ENCODE measurements at places on chromosomes 7 and 10.

- DNase-seq: no peak
Measured at GRCh38 chr10:105352827-105353226, 711.7 kb downstream of the SORCS3 start.

DNA sequence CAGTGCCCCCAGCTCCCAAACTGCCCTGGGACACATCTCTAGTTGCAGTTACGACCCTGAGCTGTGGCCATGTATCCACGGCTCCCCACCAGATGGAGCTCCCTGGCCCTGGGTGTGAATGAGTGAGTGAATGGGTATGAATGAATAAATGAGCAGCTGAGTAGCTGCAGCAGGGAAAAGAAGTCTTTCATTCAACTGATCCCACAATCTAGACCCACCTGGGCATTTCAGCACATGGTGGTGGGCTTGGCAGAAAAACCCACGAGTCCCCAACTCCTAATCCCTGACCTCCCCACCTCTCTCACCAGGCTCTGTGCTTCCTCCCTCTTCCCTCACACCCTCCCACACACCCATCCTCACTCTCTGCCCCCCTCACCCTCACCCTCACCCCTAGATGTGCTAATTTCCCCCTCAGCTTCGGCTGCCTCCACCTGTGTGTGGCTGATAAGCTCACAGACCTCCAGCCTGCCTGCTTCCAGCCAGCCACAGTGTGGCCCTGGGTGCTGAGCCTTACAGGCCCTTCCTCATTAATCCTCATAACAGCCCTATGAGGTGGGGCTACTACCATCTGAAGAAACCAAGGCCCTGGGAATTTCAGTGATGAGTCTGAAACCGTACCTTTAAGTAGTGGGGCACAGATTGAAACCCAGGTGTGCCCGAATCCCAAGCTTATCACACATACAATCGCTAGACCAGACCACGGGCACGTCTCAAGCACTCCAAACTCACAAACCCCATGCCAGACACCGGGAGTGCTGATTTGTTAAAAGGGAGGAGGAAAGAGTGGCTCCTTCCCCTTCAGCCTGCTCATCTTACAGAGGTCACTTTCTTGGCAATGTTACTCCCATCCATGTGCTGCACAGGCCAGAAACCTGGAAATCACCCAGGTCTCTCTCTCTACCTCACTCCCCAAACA lies 2.2 kb upstream of the ATP6V1F start:
- DNase-seq: peak; percentile 24

- DNase-seq: no peak
Measured at GRCh38 chr10:35542303-35542702, 62.8 kb upstream of the GJD4 start.

- no peak for DNase-seq
Measured at GRCh38 chr10:43209074-43209455, 57.8 kb downstream of the RASGEF1A start.

DNA sequence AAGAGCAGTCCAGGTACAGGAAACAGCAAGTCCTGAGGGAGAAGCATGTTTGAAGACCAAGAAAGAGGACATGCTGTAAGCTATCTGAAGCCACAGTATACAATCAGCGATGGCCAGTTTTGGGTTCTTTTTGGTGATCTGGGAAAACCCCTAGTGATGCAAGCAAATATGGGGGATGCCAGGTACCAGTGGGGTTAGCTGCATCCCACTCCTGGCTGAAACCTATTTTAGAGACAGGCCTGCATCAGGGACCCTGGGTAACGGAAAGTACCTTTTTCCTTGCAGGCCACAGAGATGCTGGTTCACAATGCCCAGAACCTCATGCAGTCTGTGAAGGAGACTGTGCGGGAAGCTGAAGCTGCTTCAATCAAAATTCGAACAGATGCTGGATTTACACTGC lies 32.9 kb downstream of the AP3M1 start:
- no peak for DNase-seq

GRCh38 chr7:149422914-149423301 lies 38.0 kb downstream of the ZNF777 start:
- no peak for DNase-seq

DNA sequence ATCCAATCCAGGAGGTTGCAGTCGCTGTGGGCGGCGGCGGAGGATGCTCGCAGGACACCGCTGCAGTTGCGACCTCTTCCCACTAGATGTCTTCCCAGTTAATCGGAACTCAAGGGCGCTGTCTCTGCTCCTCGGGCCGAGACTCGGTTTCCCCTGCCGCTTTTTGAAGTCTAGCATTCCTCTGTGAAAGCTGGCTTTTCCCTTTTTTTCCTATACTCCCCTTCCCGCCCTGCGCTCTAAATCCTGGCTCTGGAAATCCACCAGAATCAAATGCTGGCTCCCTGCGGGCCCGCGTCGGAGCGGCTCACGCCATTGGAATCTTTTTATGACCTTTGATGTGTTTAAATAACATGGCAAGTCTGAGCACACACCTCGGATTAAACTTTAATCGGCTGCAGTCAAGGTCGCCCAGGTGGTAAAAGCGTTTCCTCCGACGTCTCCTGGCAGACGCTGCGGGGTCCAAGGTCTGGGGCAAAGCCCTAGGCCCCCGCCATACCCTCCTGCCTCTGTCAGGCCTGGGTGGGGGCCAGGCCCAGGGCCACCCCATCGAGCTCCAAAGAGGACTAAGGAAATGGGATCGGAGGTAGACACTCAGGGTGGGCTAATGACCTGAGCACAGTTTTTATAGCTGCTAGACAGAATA lies 10.7 kb upstream of the HOXA13 start:
- peak; percentile 29 for DNase-seq

- DNase-seq: no peak
Measured at GRCh38 chr10:63123727-63124362, 9.3 kb upstream of the NRBF2 start.

- DNase-seq: peak; percentile 57
Measured at GRCh38 chr7:74164985-74165456, 9.1 kb upstream of the EIF4H start.

DNA sequence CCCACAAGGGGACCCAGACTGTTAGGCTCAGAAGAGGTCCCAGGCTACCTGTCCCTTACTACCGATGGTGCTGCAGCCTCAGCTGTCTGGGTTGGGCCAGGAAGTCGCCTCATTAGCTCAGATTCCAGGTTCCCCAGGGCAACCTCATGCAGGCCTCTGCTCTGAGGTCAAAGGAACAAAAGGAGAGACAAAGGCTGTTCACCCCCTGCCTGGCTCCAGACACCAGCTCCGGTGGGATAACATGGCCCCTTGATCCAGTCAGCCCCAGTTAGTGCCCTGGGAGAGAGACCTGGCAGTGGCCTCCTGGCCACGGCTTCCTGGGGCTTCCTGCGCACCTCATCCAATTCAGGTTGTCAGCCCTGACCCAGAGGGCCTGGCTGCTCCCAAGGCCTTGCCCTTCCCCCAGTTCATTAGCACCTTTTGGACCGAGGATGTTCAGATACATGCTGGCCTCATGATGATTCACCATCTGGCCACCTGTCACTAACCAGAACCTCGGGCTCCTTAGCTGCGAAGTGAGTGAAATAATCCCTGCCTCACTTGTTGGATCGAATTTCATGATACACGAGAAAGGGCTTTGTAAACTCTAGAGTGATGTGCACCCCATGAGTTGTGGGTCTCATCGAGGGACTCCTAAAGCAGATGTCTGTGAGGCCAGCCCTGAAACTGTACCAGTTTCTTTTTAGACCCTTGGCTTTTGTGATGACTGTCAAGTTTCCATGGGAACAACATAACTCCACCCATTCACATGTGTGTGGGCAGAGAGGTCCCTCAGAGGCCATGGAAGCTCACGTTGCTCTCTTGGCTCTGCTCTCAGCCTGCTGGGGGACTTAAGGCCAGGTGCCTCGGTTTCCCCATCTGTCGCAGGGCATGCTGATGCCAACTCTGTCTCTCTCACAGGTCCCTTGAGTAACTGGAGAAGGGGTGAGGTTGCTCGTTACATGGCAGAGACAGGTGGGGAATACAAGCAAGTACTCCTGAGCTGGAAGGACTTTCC lies 79.5 kb upstream of the PCBD1 start:
- DNase-seq: no peak

DNA sequence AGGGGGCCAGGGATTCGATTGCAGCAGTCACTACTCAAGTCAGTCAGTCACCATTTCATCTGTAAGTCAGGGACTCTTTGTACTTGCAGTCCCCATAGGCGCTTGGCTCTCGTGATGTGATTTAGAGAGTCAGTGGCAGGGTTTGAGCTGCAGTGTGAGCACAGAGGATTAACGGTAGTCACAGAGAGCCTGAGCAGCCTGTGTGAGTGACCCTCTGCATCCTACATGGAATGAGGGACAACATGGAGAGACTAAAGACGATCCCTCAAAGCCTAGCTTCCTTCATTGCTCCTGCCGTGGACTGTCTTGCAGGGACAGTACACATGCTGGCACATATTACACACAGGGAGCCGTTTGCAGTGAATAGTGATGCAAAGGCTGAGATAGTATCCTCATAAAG lies 56.3 kb downstream of the PRPF18 start:
- DNase-seq: no peak

- peak; percentile 84 for DNase-seq
Measured at GRCh38 chr10:110357252-110357780, 52.6 kb upstream of the SMNDC1 start.

DNA sequence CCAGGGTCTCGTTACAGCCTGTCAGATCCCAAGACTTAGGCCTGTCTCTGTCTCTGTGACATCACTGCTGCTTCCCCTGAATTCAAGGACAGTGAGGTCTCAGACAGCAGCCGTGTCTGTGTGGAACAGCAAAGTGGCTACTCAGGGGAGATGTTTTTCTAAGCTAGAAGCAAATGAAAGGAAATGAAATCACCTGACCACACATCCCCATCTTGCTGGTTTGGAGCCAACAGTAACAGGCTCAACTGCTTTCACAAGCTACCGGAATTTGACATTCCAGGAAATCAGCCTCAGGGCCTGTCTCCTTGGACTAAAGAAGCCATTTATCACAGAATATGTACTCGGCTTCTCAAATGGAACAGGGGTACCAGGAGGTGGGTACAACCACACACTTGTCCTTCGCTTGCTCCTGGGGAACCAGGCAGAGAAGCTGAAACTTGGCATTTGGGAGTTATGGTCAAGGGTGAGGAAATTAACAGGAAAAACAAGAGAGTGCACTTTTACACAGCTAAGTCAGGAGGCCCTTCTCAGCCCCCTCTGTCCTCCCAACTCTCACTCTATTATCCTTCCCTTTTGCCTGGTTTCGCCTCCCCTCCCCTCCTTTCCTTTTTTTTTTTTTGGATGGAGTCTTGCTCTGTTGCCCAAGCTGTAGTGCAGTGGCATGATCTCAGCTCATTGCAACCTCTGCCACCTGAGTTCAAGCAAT lies 73.2 kb downstream of the SPDYE5 start:
- peak; percentile 95 for DNase-seq

- DNase-seq: no peak
Measured at GRCh38 chr7:32088451-32088881, 18.3 kb upstream of the PDE1C start.

DNA sequence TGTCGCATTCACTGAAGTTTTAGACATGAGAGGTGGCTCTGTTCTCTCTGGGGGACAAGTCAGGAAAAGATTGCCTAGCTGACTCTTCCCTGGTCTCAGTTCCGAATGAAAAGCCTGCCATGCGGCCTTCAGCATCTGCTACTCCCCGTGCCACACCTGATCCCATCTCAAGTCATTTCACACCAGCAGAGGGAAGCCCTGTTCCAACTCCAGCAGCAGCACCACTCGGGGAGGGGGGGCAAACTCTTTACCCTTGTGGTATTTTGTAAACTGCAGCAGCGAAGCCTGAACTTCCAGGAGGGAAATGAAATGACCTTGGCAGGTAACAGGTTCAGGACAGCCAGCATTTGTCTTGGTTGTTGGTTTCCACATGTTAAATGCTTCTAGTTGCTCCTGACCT lies 13.8 kb downstream of the LRRC4 start:
- no peak for DNase-seq

DNA sequence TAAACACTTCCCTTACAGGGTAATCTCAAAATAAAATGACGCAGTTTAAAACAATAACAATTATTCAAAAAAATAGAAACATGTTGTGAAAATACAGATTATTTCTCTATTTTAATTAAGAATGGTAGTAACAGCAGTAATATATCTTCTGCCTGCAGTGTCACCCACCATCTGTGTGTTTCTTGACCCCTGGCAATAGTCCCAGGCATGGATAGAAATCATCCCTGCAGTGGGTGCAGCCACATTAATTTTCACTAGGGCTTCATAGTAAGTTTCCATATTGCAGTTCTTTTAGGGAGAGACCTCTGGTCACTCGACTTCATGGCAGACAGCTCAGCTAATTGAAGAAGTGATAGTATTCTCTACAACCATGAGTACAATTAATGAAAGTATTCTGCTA lies 470.1 kb upstream of the TEX47 start:
- no peak for DNase-seq

GRCh38 chr7:127239814-127240213 lies 12.9 kb downstream of the GRM8 start:
- DNase-seq: no peak

DNA sequence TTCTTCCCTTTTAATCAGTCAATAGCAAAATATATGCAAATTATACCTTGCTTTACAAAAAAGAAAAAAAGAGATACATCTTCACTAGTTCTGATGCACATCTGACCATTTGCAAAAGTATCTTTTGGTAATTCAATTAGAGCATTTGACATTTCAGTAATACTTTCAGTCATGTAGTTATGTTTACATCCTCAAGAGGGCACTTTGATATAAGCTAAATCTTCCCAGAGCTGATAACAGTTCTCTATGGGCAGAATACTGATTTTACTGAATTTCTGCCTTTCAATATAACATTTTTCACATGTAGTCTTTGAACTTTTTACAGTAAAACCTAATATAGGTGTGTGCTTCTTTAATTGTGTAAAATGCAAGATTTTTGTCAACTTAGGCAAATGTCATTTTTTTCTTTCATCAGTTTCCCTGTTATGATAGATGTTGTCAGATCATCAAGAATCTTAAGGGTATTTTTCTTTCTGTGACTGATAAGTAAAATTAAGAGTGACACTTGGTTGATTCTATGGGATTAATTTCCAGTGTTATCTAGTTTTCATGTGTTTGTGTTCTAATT lies 703.5 kb upstream of the SEMA3D start:
- DNase-seq: peak; percentile 31

DNA sequence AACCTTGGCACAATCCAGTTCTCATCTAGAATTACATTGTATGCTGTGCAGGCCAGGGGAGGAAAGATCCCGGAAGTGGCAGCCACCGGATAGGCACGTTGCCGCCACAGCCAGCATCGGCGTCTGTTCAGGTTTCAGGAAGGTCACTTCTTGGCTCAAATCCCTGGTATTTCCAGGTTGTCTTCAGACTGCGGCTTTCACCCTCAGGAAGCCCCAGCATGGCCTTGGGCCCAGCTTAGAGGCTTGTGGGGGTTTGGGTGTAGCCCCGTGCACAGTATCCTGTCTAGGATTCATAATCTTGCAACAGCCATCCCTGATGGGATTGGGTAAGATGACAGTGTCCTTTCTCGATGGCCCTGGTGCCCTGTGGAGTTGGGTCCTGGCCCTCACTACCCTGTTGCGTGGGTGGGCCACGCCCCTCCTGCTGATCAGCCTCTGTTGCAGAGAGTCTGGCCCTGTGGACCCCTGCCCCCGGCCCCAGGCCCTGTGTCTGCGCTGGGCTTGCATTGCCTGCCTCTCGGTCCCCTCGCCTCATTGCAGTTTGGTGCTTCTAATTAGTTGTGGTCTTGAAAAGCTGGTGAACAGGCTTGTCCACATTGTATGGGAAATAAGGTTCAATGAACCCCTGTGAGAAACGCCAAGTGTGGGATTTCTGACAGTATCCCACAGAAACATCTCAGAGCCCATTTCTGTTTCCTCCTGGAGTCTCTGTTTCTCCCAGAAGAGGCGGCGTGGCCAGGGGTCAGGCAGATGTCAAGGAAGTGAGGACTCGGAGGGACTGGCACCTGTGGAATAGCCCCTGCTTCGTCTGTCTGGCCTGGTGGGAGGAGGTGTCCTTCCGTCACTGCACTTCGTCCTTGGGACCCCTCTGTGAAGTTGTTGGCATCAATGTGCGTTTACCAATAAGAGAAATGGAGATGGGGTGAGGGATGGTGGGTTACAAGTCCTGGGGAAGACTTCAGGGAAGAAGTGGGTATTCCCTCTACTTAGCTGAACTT lies 77.5 kb downstream of the MGMT start:
- DNase-seq: no peak

All from fibroblast of skin of back (primary cell).